Eye (tissue), 1 donor: ENCODE measurements at places on chromosomes 5 and 9.

- DNase-seq: no peak
These were observed 30.6 kb downstream of the PLPP7 start for GRCh38 chr9:131320031-131320685.

DNA sequence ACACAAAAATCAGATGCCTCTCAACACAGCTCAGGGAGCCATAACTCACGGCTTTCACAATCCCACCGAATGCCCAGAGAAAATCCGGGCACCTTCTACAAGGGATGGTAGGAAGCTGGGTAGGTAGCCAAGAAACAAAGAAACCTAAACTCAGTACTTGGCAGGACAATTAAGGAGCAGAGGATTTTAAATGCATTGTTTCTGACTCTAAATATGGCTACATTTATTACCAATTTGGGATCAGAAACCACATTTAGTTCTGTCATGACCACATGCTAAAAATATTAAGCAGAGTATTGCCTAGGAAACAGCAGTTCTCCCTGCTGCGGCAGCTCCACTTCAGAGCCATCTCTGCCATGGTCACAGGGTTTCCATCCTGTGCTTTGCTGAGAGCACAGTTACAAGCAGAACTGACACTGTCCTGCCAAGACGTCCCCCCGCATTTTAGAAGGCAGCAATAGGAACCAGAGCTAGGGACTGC, 57.5 kb downstream of the SIL1 start:
- DNase-seq: no peak

GRCh38 chr5:108249095-108249784, 132.7 kb downstream of the FBXL17 start:
- no peak for DNase-seq

- no peak for DNase-seq
These were observed 248.9 kb downstream of the PIK3R1 start for GRCh38 chr5:68464424-68464823.

- no peak for DNase-seq
These were observed 982.5 kb downstream of the TLE4 start for GRCh38 chr9:80554301-80554700.

GRCh38 chr5:81773161-81773560, 22.3 kb upstream of the SSBP2 start:
- no peak for DNase-seq

DNA sequence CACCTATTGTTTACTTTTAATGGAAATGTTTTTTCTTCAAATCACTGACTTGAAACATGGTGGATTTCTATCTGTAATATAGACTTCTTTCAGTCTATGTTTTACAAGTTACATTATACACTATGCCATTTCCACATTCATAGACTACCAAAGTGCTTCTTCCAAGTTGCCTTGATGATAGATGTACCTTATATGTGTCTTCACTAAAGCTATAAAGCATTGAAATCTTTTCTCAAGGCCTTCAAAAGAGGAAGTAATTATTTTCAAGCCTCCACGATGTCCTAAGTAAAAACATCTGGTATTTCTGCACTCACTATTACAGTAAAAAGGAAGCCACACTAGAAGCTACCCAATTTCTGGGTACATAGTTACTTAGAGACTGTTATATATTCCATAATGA, 113.3 kb downstream of the FGF10 start:
- DNase-seq: no peak

DNA sequence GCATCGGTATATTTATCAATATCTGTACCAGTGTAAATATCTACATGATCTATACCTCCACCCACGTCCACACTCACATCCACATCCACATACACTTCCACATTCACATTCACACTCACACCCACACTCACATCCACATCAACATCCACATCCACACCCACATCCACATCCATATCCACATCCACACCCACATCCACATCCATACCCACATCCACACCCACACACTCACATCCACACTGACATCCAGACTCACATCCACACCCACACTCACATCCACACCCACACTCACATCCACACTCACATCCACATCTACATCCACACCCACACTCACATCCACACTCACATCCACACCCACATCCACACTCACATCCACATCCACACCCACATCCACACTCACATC, 189.2 kb downstream of the IRX1 start:
- DNase-seq: no peak

DNA sequence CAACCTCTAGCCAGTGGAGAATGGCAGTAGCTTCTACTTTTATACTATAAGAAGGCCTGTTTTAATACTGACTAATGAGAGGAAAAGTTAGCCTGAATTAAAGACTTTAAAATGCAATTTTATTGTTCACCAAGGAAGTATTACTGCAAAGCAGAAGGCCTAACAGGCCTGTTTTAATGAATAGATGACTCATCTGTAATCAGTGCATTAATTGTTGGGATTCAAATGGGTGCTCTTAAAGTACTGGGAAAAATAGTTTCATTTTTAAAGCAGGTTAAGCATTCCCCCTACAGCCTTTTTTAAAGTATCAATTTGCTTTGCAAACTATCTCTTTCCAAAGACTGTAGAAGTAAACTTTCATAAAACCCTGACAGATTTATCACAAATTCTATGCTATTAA, 147.7 kb downstream of the SIL1 start:
- no peak for DNase-seq

GRCh38 chr5:180816608-180817534, 14.3 kb upstream of the MGAT1 start:
- DNase-seq: peak; percentile 77

DNA sequence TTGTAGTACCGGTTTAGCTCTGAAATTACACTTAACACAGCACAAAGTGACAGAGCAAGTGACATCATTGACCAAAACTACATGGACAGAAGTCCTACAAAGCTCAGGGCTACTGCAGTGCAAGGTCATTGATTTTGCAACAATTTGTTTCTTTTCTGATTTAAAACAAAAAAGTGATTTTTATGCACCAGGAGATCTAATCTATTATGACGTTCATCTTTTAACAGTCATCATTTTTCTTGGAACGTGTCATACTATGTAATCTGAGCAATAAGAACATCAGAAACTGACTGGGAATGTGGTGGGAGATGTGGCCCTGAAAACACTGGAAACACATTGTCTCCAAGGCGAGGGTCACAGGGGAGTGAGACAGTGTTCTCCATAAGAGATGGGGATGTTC, 17.4 kb upstream of the ZFAND5 start:
- DNase-seq: no peak

- DNase-seq: no peak
These were observed 149.5 kb downstream of the C9orf50 start for GRCh38 chr9:129471201-129472019.

GRCh38 chr9:2616692-2617377, 4.8 kb upstream of the VLDLR start:
- DNase-seq: no peak

- peak; percentile 41 for DNase-seq
These were observed 30.2 kb downstream of the SREK1 start for GRCh38 chr5:66174338-66174737.

- no peak for DNase-seq
These were observed 123.0 kb downstream of the GALNT10 start for GRCh38 chr5:154313360-154314017.

- DNase-seq: peak; percentile 47
These were observed 108.1 kb downstream of the LHFPL2 start for GRCh38 chr5:78540335-78541085.

- DNase-seq: peak; percentile 31
These were observed 134.9 kb upstream of the FBXL17 start for GRCh38 chr5:108516785-108517184.

DNA sequence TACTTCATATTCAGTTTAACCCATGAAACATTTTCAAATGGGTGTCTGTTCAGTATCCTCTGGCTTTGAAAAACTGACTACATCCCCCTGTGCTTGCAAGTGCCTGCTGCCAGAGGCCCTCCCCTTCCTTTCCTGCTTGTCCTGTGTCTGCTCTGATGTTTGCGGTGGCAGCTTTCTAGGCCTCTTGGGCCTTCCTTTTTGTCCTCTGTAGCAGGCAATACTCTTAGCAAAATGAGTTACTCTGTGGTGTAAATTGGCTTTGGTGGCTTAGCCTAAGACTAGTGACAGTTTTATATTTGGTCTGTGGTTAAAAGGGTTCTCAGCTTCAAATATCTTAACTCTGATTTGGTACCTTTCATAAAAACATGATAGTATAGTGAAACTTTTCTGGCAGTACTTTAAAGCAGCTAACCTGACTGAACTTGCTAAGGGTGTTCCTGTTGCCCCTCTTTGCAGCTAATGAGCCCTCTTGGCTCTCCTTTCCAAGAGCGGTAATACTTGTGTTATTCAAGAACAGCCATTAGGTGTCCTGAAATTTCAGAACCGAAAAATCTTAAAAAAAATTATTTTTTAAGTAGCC, 76.6 kb downstream of the GOLM1 start:
- DNase-seq: no peak

DNA sequence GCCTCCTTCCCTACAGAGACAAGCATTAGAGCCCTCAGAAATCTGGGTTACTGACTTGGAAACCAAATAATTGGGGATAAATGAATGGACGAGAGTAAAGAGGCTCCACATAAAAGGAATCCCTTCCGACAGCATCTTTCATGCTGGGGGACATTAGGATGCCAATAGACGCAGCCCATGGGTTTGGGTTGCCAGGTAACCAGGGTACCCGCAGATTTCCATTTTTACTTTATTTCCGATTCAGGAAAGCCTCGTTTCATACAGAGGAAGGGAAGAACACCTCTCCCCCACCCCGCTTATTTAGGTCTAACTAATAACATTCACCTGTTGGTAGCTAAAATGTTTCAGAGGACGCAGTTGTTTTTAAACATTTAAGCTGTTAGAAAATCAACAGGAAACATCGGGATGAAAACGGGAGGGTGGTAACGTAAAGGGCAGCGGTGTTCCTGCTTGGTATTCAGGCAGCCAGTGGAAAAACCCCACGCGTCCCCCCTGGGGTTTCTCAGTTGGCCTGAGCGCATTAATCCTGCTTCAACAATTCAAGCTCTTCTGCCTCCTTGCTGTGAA, 179.5 kb downstream of the YTHDC2 start:
- DNase-seq: peak; percentile 91

DNA sequence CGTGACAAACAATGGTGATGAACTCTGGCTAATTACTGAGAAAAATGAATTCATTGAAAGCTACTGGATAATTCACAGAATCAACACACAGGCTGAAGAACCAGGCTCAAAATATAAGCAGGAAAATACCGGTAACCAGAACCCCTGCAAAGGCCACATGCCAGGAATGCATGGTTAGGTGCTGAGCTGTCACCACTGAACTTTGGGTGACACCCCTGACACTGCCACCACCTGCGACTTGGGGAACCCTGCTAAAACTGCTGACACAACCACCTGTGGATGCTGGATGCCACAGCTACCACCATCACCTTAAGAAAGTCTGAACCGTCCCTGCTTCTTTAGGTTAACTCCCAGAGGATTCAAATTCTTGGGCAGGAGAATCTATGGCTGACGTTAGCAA, 72.0 kb upstream of the NR4A3 start:
- no peak for DNase-seq

GRCh38 chr9:93686880-93687236, 110.5 kb downstream of the PHF2 start:
- no peak for DNase-seq

- DNase-seq: no peak
These were observed 1290.2 kb upstream of the WWC1 start for GRCh38 chr5:167001246-167001645.

DNA sequence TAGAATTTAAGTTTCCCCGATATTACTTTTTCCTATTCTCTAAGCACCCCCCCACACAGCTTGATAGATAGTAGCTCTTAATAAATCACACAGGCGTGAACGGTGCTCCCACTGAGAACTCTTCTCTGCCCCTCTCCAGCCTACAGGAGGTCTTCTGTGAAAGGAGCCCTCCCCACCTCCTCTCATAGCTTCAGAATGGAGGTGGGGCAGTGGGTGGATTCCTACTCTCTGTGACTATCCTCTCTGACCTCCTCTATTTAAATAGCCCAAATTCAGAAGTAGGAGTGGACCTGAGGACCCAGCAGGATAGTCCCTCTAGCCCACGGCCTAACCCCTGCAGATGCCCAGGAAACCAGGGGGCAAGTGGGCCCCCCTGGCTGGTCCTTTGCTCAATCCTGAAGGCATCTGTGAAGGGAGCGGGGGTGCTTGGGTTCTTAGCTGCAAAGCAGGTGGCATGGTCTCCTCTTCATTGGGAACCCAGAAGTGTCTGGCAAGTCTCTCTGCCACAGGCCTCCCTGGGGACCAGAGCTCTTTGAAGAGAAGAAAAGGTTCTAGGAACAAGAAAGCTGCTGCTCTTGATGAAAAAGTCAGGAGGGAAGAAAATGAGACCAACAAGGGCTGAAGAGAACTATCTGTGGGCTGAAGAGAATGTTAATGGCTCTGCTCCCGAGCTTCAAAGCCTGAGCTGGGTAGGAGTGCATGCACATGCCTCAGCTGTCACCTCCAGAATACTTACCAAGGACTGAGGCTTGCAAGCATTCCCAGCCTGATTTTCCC, 21.1 kb upstream of the HSPA9 start:
- peak; percentile 26 for DNase-seq

- no peak for DNase-seq
These were observed 150.4 kb downstream of the SPOCK1 start for GRCh38 chr5:137348759-137349158.

DNA sequence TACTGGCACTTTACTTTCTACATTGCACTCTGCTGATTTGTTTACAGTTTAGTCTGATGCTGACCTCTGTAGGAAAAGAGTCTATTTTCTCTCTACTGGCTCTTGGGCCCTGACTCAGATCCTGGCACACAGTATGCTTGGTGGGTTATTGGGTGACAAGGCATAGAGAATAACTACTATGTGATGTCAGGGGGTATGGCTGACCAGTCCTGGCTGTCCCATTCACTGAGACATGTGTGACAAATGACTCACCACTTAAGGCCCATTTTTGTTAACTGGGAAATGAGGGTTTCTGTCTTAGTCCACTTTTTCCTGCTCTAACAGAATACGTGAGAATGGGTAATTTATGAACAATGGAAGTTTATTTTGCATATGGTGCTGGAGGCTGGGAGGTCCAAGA, 66.4 kb downstream of the DAPK1 start:
- no peak for DNase-seq

DNA sequence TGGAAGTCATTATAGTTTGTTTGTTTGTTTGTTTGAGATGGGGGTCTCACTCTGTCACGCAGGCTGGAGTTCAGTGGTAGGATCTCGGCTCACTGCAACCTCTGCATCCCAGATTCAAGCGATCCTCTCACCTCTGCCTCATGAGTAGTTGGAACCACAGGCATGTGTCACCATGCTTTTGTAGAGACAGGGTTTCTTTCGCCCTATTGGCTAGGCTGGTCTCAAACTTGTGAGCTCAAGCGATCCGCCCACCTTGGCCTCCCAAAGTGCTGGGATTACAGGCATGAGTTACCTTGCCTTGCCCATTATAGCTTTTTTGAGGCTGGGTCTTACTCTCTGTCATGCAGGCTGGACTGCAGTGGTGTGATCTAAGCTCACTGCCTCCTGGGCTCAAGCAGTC, 28.8 kb downstream of the NSD1 start:
- no peak for DNase-seq

DNA sequence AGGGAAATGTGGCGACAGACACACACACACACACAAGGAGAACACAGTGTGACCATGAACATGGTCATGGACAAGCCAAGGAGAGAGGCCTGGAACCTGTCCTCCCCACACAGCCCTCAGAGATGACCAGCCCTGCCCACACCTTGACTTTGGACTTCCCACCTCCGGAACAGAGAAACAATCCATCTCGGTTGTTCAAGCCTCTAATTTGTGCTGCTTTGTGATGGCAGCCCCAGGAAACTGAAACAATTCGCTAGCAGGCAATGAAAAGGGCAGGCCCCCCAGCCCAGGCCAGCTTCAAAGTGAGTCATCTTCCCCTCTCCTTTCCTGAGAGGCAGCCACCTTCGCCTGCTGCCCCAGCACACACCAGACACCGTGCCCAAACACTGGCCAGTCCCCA, 47.7 kb downstream of the NSUN2 start:
- DNase-seq: no peak
